NCI-H446 (cell line): ENCODE measurements at places on chromosomes 16 and 17.

DNA sequence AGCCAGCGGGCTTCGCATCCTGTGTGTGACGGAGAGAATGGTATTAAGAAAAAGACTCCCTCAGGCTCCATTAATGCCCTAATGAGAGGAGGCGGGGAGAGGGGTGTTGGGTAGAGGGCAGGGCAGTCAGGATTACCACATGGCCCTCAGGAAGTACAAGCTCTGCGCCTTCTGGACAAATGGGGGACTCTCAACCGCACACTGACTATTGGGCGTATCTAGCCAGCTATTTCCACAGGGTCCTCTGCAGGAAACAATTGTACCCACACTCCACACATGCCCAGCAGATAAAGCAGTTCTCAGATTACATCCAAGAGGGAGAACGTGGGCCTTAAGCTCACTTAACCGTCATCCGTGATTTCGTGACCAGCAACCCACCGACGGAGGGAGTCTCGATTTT lies 14.7 kb downstream of the NXN start:
- DNase-seq: no peak

DNA sequence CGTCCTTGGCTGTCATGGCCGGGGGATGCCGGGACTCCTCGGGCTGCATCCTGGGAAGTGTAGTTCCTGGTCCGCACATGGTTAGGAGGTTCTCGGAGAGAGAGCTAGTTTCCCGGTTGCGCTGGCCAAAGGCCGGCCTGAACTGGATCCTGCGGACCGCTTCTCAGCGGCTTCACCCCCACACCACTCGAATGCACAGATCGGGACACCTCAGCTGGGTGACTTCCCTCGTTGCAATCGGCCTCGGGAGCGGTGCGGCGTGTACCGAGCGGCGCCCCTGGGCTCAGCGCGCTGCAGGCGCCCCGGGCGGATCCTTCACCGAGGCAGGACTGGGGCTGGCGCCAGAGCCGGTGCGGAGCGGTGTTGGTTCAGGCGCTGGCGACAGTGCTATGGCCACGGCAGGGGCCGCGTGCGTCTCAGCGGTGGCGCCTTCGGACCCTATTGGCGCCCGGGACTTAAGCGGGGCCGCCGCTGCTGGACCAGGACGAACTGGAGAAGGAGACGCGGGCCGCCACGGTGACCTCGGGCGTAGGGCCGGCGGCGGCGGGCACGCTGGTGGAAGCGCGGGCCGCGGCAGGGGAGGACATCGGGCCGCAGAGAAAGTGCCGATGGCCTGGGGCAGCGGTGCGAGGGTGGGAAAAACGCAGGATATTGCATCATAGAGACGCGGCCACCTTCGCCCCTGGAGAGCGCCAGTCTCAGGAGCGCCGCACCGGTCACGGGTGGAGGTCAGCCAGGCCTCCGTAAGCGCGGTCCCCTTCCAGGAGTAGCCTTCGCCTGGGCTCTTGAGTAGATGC lies 11.4 kb downstream of the ZNF629 start:
- peak; percentile 70 for DNase-seq

GRCh38 chr16:27402964-27403600 lies 1.1 kb downstream of the IL21R start:
- no peak for DNase-seq

DNA sequence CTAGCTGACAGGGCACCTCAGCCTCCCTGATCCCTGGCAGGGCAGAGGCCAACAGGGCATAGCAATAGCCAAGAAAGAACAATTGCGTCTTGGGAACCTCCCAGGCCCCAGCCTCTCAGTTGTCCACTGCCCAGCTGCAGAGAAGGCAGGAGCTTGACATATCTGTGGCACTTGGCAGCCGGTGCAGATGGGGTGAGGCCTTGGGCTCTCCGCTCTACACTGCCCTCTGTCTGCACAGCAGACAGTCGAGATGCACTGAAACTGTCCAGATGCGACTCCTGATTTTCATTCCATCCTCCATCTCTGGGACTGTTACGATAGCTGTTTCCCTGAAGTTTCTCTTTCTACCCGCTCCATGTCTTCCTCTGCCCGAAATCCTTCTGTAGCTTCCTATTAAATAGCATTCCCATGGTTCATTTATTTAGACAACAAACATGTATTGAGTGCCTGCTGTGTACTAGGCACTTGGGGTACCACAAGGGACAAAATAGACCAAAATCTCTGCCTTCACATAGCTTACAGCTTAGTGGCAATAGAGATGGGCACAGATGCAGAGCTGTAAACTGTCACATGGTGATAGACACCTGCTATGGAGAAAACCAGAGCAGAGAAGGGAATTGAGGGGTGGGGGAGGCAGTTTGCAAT lies 3.3 kb downstream of the POLR3E start:
- peak; percentile 48 for DNase-seq

- no peak for DNase-seq
Measured at GRCh38 chr16:89828199-89828869, at the start of gene SPIRE2. Gene SPIRE2 (plus strand): TSS chr16:89828475. CDS start chr16:89828551, 76 bp downstream.

DNA sequence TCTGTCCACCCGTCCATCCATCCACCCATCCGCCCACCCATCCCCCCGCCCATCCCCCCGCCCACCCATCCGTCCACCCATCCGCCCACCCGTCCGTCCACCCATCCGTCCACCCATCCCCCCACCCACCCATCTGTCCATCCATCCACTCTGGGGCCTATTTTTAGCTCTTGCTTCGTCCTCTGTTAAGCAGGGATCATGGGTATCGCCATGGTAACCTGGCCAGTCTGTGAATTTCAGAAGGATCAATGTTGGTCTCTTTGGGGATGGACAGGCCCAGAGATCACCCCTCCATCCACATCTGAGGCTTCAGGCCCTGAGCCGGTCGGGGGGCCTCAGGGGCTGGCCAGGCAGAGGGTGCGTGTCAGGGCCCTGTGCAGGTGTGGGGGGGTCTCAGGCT lies 15.2 kb upstream of the DPEP1 start:
- peak; percentile 54 for DNase-seq

- DNase-seq: no peak
Measured at GRCh38 chr17:18004884-18005305, 32.2 kb downstream of the DRC3 start.

GRCh38 chr16:22751685-22752084 lies 62.3 kb upstream of the HS3ST2 start:
- no peak for DNase-seq

DNA sequence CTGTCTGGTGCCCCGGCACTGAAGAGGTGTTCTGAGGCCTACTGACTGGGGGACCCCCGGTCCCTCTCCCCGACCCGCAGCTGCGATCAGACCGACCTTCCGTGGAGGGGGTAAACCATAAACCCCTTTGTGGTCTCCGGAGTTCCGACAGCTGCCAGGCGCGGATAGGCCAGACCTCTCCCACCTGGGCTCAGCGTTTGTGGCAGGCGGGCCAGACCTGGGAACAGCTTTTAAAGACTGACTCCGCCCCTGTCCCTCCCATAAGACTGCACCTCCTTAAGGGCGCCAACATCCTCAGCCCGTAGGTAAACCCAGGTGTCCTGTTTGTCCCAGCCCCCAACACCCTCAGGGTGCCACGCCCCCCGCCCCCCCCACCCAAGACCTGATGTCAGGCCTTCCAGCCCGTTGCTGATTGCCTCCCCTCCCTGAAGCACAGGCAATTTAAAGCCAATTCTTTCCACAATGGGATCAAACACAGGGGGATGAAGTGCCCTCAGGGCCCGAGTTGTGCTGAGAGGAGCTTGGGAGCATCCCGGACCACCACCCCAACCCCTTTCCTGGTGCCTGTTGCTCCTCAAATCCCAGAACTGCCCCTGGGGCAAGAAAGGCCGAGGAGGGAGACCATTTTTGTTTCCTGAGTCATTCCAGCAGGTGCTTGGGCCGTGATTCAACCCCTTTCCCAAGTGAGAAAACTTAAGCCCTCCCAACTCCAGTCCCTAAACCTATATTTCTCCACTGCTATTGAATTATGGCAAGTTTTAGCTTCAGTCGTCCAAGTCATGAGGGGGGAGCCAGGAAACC lies at the start of gene SOX15:
Gene SOX15 (minus strand): TSS at position 204 of the 801 bp plus-strand sequence. CDS start 418 bp downstream, outside the sequence.
- no peak for DNase-seq

DNA sequence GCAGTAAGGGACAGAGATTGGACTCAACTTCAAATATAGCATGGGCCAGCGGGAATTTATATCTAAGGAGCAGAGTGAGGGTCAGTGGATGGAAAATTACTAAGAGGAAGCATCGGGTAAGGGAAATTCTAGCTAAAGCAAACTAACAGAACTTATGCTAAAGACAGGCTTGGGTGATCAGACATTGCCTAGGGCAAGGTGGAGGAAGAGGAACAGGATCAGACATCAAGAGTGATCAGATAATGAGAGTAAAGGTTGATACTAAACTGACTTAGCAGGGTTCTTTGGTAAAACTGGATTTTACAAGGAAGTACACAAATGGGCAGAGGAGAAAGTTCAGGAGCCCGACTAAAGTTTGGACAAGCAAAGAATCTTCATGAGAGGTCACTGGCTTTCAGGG lies 86.3 kb upstream of the TOM1L1 start:
- no peak for DNase-seq

DNA sequence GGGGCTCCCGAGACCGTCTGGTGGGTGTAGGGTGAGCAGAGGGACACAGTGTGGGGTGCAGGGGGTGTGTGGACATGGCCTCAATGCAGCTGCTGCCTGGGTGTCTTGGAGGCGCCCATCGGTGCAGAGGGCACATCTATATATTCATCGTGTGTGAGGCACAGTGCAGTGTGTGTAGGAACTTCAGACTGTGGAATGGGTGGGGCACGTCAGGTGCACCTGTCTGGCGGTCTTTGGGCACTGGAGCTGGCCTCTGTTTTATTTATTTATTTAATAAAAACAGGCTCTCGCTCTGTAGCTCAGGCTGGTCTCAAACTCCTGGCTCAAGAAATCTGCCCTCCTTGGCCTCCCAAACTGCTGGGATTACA lies 16.8 kb downstream of the LASP1 start:
- no peak for DNase-seq

- no peak for DNase-seq
Measured at GRCh38 chr16:19377864-19378263, 39.8 kb upstream of the TMC5 start.

GRCh38 chr16:23357761-23358290 lies 55.7 kb downstream of the SCNN1B start:
- no peak for DNase-seq

DNA sequence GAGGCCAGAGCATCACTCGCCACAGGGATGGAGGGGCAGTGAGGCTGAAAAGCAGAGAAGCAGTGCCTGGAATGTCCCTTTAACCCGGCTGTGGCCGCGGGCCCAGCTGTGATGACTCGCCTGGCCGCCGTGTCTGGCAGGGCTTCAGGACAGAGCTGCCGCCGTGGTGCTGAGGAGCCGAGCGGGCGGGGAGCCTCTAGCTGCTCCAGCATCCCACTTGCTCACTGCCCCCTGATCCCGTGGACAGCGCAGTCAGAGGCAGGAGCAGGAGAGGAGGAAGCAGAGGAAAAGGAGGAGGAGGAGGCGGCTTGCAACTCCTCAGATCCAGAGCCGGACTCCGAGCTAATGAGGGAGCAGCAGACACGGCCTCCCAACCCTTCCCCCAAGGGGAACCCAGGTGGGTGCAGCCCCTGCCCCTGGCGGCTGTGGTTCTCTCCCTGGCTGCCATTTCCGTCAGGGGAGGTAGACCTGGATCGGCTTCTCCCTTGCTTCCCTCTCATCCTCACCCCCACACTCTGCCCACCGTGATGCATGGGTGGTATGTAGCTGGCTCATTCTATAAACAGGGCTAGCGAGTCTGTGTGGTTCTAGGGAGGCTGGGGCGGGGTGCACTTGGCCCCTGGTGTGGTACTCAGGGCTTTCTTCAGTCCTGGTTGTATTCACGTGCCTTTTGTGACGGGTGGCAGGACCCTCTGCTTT lies 165.7 kb downstream of the CMIP start:
- DNase-seq: peak; percentile 10

GRCh38 chr16:2095315-2095853 lies 40.3 kb downstream of the PKD1 start:
- no peak for DNase-seq

GRCh38 chr17:45334231-45334630 lies 17.4 kb upstream of the MAP3K14 start:
- DNase-seq: no peak

DNA sequence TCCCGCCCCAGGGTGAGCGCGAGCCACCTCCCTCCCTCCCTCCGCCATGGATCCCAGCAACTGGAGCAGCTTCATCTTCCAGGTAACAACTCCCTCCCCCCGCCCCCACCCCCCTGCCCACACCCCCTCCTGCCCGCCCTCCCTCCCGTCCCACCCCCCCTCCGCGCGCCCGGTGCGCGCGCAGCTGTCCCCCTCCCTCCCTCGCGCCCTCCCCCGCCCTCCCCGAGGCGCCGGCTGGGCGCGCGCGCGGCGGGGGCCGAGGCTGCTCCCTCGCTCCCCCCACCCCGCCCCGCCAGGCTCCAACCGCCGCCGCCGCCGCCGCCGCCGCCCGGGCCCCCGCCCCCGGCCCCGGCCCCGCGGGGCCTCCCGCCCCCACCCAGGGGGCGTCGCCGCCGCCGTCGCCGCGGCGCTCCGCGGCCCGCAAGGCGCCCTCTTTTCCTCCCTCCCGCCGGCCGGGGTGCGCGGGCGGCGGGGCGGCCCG lies at the start of gene MAZ:
Gene MAZ (plus strand): TSS at position 431 of the 481 bp plus-strand sequence. CDS start 173 bp downstream, outside the sequence.
- no peak for DNase-seq

DNA sequence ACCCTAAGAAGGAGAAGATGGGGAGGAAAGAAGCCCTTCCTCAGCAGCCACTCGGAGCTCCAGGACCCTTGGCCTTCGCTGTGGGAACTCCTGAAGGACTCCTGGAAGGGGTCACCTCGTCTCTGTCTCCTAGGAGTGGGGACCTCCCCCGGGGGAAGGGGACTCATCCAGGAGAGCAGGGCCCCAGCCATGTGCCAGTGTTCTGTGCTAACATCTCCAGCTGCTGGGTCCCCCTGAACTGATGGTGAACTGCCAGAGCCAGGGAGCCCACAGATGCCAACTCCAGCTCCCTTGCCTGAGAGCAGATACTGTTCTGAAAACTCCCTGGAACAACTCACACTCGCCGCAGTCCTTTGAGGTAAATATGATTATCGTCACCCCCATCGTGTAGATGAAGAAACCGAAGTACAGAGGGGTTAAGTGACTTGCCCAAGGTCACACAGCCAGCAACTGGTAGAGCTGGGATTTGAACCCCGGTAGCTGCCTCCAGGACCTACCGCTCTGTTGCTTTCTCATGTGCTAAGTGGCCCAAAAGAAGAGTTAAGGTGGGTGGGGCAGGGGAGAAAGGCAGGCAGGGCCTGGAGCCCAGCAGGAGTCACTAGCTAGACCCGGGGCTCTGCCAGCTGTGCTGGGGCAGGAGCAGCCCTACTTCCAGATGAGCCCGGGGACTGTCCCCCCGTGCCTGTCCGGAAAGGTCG lies 10.5 kb downstream of the TIMM22 start:
- DNase-seq: no peak

GRCh38 chr17:15456972-15457722 lies 10.3 kb downstream of the CDRT4 start:
- DNase-seq: peak; percentile 58

GRCh38 chr17:9410301-9410700 lies 165.3 kb downstream of the STX8 start:
- DNase-seq: no peak

GRCh38 chr17:56678249-56679114 lies 85.0 kb downstream of the NOG start:
- DNase-seq: peak; percentile 59

GRCh38 chr17:22301353-22301745 lies 609.0 kb downstream of the KCNJ18 start:
- DNase-seq: no peak

GRCh38 chr16:24946155-24946554 lies 69.0 kb downstream of the ARHGAP17 start:
- DNase-seq: no peak
